SHP77 treated with DMSO at 0.1 percent for 48 hours (cell line): ENCODE measurements at places on chromosomes 11 and 22.

DNA sequence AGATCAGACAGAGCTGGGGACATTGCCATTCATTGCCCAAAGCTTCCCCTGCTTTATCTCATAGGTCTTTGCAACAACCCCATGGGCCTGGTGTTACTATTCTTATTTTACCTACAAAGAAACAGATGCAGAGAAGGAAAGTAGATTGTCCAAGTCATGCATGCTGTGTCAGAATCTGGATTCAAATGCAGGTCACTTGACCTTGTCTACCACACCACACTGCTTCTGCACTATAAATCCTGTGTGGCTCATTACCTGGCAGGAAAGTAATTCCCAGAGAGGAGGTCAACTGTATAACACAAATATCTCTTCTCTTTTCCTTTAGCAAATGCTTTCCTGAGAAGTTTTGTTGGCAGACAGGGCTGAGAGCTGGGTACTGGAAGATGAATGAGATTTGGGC, 18.5 kb downstream of the PLEKHB1 start:
- DNase-seq, result no peak

DNA sequence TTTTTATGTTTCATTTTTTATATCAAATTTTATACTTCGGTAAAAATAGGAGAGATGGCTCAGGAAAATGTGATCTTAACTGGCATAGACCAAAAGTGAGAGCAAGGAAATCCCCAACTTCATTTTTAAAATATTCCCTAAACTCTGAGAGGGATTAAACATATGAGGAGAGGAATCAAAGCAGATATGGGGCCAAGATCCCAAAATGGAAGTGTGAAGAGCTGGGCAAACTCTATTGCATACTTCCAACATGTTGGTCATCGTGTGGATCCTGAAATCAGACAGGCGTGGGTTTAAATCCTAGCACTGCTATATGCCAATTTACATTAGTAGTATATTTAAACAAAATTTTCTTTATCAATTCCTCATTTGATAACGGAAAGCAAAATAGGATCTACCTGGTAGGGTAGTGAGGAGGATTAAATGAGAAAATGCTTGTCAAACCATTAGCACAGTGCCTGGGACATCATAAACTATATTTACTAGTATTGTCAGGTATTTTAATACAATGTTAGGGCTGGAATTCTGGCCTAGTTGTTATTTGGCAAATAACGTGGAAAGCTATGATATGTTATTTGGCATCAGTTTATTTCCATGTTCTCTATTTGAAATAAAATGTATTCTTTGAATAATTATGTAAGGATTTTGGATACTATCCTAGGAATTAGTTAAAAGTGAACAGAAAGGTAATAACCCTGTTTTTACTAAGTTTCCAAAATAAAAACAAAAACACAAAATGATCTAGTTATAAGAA, 392.8 kb upstream of the CCDC90B start:
- DNase-seq, result no peak

- DNase-seq, result no peak
These were observed 3.6 kb upstream of the KAT5 start for GRCh38 chr11:65708451-65708850.

DNA sequence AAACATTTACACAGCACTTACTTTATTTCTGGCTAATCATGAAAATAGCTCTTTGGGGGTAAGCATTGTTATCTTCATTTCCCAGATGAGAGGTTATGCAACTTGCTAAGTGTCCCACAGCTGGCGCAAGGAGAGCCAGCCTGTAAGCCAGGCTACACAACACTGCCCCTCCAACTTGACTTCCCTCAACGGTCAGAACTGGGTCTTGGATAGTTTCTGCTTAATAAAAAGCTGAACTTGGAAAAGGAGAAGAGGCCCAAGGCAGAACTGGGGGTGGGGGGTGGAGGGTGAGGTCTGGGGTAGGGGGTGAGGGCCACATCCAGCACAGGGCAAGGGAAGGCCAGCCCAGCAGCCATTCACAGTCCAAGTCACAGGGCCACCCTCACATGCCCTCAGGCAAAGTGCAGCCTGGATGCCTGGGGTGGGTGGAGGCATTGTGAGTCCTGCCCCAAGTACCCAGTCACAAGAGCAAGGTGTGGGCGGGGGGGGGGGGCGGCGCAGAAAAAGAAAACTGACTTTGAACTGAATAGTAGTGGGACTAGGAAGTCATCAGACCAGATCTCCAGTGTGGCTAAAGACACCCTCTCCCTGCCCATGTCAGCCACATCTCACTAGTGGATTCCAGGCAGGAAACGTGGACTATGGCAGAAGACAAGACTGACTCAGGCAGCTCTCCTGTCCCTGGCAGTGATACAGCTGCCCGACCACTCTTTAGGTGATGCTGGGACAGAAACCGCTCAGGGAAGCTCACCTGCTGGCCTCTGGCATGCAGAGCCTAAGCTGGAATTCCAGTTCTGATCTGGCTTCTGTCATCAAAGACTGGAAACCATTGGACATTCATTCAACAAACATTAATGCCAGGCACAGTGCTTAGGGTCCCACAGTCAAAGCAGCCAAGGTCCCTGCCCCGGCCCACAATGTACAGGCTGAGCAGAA, 52.4 kb downstream of the PACSIN2 start:
- DNase-seq, result no peak

DNA sequence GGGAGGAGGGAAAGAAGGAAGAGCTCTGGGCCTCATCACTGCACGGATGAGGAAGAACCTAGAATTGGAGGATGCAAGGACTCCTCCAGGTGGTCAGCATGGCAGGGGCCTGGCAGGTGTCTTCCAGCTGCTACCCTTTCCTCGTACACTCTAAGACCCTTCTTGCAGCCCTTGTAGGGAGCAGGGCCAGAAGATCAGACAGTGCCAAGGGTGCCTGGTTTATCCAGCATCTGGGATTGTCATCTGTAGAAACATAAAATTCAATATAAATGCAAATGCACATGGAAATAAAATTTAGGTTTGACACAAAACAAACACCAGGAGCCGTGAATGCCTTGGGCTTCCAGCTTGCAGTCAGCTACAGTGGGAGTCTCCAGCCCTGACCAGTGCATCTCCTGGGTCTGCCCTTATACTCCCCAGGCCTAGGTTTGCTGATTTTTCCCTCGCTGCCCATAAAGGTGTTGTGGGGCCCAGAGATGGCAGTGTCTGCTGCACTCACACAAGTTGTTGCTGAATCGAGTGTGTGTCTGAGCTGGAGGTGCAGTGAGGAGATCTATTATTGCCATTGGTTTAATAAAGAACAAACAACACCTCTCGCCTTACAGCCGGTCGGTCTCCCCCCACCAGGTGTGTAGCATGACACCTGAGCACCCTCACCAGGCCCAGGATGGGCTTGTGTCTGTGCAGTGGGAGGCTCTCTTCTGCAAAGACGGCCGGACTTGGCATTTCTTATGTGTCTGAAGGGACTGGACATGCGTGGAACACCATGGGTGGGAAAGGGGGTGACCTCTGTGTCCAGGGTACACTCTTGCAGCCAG, 87.1 kb downstream of the BCR start:
- DNase-seq, result no peak

- no peak for DNase-seq
These were observed 8.5 kb downstream of the RAB30 start for GRCh38 chr11:83063073-83063754.

- no peak for DNase-seq
These were observed 23.5 kb upstream of the TMEM123 start for GRCh38 chr11:102476069-102476468.

DNA sequence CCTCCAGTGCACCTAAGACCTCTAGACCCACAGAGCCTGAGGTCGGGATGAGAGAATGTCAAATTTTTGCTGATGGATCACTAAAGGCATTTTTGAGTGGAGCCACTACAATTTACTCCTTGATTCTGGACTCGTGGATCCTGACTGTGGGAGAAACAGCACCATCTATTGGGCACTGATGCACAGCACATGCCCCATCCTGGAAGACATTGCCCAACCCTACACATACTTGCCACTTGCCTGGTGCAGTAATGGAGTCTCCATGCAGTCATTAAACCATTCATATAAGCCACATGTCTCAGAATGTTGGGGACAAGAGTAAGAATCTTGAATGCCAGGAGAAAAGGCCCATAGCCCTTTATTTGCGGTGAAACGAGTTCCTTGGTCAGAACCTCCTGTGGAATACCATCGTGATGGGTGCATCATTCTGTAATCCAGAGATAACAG, 103.9 kb downstream of the GGTLC2 start:
- no peak for DNase-seq

GRCh38 chr11:71080239-71081097, 171.9 kb downstream of the SHANK2 start:
- peak; percentile 71 for DNase-seq

- DNase-seq, result no peak
These were observed 34.6 kb upstream of the SHANK2 start for GRCh38 chr11:71286701-71287643.
